ENCODE measurements at places on chromosomes 5 and 9.

DNA sequence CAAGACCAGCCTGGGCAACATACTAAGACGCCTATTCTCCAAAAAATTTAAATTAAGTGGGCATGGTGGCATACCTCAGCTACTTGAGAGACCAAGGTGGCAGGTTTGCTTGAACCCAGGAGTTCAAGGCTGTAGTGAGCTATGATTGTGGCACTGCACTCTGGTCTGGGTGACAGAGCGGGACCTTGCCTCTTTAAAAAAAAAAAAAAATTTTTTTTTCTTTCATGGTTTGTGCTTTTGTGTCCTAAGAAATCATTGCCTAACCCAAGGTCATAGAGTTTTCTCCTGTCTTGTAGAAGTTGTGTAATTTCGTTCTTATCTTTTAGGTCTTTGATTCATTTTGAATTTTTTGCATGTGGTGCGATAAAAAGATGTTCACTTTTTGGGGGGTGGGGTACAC, 12.3 kb downstream of the GPBP1 start:
- no peak for DNase-seq

- no peak for DNase-seq
These were observed 370.6 kb downstream of the DMRTA1 start for GRCh38 chr9:22817181-22817580.

DNA sequence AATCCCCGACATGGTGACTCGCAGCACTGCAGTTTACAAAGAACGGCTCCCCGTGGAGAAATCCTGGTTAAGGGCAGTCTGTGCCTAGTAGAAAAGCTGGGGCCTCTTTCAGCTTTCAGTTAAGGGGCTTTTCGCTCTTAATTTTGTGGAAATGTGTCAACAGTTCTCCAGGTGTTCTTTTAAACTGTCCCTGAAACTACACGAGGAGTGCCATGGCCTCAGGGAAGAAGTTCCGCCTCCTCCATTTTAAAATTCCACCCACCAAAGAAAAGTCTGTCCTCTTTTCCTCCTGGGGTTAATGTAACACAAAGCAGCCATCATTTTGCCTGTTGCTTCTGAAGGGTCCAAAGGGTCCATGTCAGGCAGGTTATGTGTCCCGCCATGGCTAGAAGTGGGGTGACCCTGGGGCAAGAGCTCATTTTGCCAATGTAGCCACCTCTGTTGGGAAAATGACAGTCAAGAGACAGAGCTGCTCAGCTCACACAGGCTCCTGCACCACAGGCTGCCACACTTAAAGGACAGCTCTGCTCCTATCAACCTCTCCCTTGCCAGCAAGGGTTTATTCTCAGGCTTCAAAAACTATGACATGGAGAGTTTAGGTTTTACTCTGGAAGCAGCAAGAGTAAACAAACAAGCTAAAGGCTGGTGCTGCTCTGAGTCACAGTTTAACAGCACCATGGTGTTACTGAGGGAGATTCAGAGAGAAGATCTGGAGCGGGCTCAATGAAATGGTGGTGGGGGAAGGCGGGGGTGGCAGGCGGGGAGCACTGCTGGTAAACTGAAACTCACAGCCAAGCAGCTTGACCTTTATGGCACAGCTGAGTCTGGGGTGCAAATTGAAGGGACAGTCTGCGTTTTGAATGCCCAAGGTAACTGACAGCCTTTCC, 3.2 kb downstream of the WHRN start:
- DNase-seq = peak; percentile 71

DNA sequence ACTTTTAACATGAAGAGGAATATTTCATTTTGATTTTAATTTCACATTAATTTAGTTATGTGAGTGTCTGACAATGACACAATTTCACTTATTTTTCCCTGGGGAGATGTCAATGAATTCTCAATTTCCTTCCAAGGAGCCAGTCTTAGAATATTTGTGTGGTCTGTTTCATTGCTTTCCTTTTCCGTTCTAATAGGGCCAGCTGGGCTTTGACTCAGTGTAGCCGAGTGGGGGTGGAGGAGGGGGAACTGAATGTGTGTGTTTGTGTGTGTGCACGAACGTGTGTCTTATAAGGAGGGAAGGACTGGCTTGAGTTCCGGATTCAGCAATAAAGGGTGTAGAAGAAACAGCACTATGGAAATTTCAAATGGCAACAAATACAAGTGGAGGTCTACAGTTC, 100.0 kb downstream of the BASP1 start:
- DNase-seq = no peak

DNA sequence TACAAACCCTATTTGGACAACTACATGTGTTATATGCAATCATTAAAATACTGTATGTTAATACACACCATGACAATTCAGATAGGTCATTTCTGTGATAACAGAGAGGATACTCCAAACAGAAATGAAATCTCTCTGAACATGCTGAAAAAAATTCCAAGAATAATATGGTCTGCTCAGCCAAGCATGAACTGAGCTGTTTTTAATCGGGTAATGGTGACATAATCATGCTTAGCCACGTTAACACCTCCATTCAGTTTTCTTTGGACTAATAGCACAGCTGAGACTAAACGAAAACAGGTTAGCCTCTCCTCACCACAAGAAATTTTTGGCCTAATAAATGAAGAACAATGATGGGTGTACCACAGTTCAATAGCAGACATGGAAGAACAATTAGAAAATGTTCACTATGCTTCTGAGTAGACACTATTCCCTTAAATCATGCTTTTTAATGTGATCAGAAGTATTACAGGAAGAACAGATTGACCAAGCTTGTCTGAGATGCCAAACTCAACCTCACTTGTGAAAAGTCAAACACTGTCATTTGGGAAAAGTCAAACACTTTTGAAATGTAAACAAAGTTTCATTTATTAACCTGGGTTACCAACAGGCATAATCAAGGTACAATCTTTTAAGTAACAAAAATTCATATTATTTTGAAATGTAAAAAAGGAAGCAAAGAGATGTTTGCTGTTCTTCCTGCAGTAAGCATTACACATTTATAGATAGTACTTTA, 19.4 kb downstream of the RAB14 start:
- no peak for DNase-seq

- DNase-seq = no peak
These were observed 99.1 kb upstream of the SMC5 start for GRCh38 chr9:70159630-70160029.

DNA sequence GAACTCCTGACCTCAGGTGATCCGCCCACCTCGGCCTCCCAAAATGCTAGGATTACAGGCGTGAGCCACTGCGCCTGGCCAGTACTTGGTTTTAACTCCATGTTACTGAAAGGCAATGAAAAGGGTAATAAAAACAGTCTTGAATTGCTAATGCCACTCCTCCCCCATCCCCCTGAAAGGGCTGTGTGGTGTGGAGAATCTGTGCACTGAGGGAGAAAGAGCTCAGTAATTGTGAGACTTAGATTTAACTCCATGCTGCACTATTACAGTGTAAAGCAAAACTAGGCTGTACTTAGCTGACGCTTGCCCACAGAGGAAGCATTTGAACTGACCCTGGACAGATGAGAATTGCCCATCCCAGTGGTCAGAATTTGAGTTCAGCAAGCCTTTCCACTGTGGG, 1662.4 kb upstream of the ACO1 start:
- DNase-seq = no peak

- DNase-seq = no peak
These were observed 835.9 kb upstream of the ZNF608 start for GRCh38 chr5:125582352-125582751.

DNA sequence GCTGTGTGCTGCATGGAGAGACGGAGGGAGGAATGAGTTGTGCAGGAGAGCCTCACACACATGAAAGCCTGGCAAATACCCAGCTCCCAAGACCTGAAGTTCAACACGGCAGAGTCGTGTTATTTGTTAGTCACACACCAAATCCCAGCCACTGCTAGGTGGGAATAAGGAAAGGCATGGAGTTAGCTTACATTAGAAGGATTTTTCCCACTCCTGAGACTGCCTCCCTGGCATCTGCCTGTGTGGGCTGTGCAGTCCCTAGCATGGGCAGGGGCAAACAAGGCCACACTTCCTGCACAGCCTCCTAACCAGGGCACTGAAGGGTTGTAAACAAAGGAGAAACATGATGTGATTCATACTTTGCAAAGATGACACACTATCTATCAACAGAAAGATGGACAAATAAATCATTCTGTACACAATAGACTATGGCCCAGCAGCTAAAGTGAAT, 306.8 kb downstream of the SPOCK1 start:
- no peak for DNase-seq

DNA sequence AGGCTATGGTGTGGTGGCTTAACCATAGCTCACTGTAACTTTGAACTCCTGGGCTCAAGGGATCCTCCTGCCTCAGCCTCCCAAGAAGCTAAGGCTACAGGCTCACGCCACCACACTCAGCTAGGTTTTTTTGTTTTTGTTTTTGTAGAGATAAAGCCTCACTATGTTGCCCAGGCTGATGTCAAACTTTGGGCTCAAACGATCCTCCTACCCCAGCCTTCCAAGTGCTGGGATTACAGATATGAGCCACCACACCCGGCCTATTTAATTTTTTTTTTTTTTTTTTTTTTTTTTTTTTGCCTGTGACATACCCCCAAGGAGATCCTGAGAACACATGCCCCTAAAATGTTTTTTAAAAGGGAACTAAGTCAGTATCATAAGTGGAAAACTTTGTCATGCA, 10.4 kb downstream of the FUBP3 start:
- DNase-seq = no peak

- no peak for DNase-seq
These were observed 162.7 kb upstream of the IRX2 start for GRCh38 chr5:2914022-2914661.

DNA sequence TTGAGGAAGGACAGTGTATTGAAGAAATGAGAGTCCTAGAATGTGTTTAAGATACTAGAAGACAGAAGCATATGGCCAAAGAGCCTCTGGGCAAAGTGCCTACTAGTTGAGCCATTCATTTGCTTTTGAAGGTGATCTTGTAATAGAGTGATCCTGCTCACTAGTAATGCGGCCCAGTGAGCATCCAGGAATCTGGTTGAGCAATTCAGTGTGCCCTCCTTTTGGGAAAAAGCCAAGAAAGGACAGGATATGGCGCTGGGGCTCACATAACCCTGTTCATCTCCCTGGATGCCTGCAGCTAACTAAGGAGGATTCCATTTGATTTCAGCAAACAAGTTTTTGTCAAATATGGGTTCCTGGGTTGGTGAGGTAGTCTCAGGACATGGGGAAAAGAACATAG, 16.3 kb downstream of the ADAM19 start:
- DNase-seq = no peak

DNA sequence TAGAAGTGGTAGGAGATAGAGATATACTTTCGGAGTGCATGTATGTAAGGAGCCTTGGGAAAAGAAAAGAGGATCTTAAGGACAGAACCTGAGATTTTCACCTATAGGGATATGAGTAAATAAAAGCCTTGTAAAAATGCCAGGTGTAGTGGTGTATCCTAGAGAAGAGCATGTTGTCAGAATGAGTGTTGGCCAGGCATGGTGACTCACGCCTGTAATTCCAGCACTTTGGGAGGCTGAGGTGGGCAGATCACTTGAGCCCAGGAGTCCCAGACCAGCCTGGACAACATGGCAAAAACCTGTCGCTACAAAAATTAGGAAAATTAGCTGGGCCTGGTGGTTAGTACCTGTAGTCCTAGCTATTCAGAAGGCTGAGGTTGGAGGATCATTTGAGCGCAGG, 76.0 kb downstream of the IPO11 start:
- DNase-seq = no peak

- DNase-seq = peak; percentile 52
These were observed 69.6 kb downstream of the CCDC171 start for GRCh38 chr9:15622318-15622971.

DNA sequence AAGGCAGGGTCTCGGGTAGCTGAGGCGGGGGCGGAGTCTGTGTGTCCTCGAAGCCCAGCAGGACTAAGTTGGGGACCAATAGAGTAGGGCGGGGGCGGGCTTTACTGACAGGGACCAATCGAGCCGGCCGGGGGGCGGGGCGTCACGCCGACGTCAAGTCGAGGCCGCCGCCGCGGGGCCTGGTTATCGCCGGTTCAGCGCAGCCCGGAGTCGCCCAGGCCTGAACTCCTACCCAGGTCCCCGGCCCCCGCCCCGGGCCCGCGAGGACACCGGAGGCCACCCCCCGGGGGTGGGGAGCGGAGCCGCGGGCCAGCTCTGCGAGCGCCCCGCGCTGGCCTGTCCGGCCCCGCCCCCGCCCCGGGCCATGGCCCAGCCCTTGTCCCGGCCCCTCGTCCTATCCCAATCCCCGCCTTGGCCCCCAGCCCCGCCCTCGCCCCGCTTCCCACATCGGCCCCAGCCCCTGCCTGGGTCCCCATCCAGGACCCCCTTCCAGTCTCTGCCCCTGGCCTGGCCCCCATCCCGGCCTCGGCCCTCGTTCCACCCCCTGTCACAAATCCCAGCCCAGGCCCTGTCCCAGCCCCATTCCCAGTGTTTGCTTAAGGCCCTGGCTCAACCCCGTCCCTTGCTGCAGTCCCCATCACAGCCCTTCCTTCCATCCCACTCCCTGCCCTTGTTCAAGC, at the start of gene TMEM8B:
TSS of gene TMEM8B (plus strand) at position 145 of the 680 bp plus-strand sequence. CDS start at position 365, 220 bp downstream.
- peak; percentile 91 for DNase-seq

GRCh38 chr9:7508516-7508915, 291.1 kb downstream of the DMAC1 start:
- DNase-seq = no peak

- DNase-seq = no peak
These were observed 12.6 kb downstream of the HMGCR start for GRCh38 chr5:75349663-75350062.

GRCh38 chr5:160960592-160960991, 108.6 kb upstream of the ATP10B start:
- DNase-seq = no peak

DNA sequence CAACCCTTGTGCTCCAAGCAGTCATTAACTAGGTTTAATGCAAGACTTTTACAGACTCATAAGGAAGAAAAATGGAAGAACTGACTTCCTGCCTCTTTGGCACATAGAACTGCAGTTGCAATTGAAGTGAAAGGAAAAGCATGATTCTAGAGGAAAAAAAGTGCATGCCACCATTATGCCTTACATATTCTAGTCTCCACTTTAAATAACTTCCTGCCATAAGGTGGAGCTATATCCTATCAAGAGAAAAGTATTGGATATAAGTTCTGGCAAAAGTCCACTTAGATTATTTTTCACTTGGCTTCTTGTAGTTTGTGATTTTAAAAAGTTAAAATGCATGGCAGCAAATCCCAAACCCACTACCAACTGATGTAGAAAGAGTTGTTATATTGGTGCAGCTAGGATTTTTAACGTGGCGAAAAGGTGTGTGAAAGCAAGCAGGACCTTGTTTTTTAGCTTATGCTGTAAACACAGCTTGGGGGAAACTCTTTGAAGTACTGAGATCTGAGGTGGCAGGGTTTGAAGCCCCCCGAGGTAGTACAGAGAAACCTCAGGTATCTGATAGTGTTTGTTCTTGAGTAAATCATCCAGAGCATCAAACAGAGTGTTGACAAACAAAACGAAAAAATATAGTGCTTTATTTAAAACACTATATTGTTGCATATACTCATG, 117.9 kb downstream of the ANXA1 start:
- peak; percentile 49 for DNase-seq
